Stomach (tissue), 19 donors: ENCODE measurements at places on chromosomes 5 and 9.

- DNase-seq: no peak
These were observed 271.9 kb upstream of the TMEM161B start for GRCh38 chr5:88540471-88541115.

DNA sequence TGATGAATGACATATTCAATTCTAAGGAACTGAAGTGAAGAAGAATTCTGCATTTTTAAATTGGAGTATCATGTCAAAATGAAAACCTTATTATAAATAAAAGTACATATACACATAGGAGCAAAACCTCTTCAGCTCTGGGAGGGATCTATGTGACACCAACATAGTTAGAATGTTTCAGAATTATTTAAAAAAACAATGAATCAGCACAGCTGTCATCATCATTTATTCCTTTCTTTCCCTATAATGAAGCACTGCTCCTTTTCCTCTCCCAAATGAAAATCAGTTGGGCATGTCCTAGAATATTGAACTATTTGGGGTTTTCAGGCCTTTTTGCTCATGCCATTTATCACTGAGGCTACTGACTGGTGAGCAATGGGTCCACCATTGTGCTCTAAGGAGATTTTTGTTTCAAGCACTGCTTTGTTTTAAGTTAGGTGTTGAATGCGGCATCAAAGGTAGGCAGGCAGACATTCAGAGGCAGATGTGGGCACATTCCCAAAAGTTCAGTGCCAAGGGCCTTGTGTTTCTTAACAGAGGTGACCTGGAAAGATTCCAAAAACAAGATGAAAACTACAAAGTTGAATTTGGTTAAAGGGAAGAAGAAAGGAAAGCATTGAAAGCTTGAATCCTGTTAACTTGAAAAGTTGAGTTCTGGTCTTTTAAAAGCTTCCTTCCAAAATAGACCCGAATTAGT lies 126.4 kb upstream of the ADAMTSL1 start:
- peak; percentile 16 for DNase-seq

- no peak for DNase-seq
These were observed 19.5 kb downstream of the MYMK start for GRCh38 chr9:133505186-133505830.

GRCh38 chr5:135913713-135914626 lies 18.3 kb upstream of the IL9 start:
- no peak for DNase-seq

DNA sequence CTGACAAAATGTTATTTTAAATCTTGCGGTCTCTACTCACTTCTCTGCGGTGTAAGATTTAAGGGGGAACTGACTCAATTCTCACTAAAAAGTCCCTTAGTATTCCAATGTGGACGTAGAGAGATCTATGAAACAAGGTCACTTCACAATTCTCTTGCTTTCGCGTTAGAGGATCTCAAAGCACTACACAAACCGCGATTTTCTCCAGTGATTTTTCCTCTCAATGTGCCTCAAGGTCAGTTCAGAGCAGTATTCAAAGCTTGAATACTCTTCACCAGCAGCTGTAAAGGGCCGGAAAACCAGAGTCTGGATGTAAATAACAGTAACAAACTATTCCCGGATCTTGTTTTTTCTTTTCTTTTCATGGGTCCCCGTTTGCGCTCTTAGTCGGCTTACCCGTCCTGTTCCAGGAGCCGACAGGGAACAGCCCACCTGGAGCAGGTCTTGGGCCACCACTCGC lies 128.2 kb downstream of the TMEM161B start:
- no peak for DNase-seq

- no peak for DNase-seq
These were observed 22.4 kb downstream of the FNBP1 start for GRCh38 chr9:130020618-130021017.

DNA sequence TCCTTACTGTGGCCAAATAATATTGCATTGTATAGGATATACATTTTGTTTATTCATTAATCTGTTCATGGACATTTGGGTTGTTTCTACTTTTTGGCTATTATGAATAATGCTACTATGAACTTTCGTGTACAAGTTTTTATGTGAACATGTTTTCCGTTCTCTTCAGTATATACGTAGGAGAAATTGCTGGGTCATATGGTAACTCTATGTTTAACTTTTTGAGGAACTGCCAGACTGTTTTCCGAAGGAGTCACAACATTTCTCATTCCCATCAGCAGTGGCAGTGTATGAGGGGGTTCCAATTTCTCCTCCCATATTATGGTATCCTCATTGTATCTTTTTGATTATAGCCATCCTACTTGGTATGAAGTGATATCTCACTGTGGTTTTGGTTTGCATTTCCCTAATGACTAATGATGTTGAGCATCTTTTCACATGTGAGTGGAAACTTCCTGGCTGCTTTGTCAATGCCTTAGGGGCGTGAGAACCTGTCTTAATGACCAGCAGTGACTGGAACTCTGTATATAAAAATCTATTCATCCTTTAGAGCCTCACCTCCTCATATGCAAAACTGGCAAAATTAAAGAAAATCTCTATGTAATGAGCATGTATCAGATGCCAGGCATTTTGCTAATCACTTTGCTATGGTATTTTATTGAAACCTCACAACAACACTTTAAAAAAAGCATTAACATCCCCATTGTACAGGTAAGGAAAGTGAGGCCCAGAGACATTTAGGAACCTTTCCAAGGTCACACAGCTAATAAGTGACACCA lies 47.8 kb upstream of the TGFBR1 start:
- DNase-seq: no peak

DNA sequence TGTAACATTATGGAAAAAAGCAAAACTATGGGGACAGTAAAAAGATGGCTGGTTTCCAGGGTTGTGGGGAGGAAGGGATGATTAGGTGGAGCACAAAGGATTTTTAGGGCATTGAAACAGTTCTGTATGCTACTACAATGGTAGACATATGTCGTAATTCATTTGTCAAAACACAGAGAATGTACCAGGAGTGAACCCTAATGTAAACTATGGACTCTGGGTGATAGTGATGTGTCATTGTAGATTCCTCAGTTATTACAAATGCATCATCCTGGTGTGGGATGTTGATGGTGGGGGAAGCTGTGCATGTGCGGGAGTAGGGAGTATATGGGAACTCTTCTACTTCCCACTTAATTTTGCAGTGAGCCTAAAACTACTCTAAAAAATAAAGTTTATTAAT lies 135.0 kb upstream of the GABRP start:
- DNase-seq: no peak

GRCh38 chr5:90632791-90633190 lies 74.2 kb downstream of the ADGRV1 start:
- no peak for DNase-seq

GRCh38 chr5:180289433-180289832 lies 2.5 kb downstream of the MAPK9 start:
- peak; percentile 76 for DNase-seq

- DNase-seq: no peak
These were observed 2.2 kb downstream of the SPIN1 start for GRCh38 chr9:88390371-88390990.

GRCh38 chr5:45847877-45848276 lies 151.7 kb upstream of the HCN1 start:
- no peak for DNase-seq

- DNase-seq: no peak
These were observed 41.9 kb downstream of the SYK start for GRCh38 chr9:90843525-90843924.

GRCh38 chr5:152688561-152689249 lies 283.6 kb upstream of the NMUR2 start:
- peak; percentile 32 for DNase-seq

- no peak for DNase-seq
These were observed 31.7 kb downstream of the ITK start for GRCh38 chr5:157212307-157212706.

- no peak for DNase-seq
These were observed 7.0 kb downstream of the HNRNPAB start for GRCh38 chr5:178211095-178212048.

- no peak for DNase-seq
These were observed 553.7 kb downstream of the EBF1 start for GRCh38 chr5:158545949-158546530.

DNA sequence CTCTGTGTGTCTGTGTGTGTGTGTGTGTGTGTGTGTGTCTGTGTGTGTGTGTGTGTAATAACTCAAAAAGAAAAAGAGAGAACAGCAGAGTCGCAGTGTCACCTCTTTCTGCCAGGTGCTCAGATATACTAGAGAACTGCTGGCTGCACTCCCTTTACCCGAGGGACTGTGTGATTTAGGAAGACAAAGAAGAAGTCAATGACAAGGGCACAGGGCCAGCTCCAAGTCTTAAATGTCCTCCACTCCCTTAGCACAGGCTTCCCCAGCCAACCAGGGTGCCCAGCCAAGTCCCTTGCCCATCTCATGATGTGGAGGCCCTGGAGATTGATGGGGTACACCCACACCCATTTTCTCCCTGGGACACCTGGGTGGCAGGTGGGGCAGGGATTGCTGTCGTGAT lies 8.7 kb downstream of the CCNJL start:
- no peak for DNase-seq

GRCh38 chr5:36602704-36603321 lies 3.6 kb upstream of the SLC1A3 start:
- no peak for DNase-seq

GRCh38 chr5:41871852-41872251 lies 1.6 kb upstream of the OXCT1 start:
- DNase-seq: peak; percentile 23

DNA sequence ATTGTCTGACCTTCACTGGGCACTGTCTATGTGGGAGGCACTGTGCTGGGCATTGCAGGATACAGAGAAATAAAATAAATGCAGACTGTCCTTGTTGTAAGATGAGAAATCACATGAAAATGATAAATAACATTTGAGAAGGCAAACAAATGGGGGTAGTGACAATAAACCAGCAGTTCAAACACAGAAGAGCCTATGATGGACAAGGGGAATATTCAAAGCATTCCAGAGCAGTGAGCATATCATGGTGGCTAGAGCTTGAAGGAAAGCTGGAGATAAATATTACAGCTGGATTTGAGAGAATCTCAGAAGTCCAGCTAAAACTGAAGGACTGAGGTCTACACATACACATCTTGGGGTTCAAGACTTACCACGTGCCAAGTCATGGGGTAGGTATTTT lies 209.9 kb downstream of the ASTN2 start:
- no peak for DNase-seq

DNA sequence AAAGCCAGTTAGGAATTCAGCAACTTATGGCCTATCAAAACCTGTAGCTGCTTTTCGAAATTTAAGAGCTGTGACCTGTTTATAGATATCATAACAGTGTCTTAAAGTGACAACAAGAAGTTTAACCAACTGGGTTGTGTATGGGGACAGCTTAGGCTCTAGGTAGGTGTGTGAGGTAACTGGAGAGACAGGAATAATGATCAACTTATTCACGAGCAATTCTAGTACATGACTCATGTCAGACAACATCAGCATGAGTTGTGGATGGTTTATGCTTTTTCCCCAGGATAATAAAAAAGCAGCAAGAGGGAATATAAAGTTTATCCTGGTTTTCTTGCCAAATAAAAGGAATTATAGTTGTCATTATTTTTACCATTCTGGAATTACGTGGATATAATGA lies 88.6 kb downstream of the GDNF start:
- no peak for DNase-seq

DNA sequence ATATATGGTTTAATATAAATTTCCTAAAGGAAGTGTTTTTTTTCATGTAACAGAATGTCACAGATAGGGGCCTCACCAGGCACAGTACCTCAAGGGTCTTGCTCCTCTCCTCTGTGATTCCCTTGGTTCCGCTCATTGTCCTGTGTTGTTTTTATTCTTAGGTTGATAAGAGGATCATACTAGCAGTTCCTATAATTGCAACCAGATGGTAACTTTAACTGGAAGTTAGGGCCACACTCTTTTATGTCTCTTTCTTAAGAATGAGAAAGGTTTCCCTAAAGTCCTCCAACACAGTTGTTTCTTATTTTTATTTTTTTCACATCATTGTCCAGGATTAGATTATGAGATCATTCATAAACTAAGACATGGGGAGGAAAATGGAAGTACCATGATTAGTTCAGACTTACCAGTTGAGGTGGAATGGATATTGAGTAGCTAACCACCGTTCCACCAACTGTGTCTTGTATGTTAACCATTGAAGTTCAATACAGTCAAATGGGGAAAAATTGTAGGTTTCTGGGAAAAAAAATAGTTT lies 41.1 kb downstream of the FAM174A start:
- no peak for DNase-seq

DNA sequence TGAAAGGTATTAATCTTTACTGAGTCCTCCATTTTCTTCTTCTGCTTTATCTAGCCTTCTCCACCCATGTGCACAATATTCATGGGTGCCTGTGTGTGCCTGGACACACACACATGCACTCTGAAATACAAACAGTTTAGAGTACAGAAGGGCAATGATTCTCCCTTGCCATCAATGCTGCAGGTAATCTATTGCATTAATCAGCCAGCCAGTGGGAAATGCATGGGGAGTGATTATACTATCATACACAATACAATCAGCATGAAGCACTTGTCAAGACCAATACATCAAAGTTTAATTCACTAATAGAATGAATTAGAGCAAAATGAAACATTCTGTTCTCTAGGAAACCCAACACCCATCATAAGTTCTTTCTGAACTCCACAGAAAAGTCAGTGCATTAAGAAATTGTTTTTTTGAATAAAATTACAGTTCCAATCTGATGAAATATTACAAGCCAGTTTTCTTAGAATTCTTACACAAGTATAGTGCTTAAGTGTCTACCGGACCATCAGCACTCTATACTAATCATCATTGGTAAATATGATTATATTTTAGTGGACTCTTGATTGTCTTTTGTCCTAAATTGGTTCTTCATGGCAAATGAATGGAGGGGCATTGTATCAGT lies 172.2 kb downstream of the ZSWIM6 start:
- DNase-seq: no peak

GRCh38 chr5:96569770-96570169 lies 92.4 kb upstream of the CAST start:
- DNase-seq: no peak

DNA sequence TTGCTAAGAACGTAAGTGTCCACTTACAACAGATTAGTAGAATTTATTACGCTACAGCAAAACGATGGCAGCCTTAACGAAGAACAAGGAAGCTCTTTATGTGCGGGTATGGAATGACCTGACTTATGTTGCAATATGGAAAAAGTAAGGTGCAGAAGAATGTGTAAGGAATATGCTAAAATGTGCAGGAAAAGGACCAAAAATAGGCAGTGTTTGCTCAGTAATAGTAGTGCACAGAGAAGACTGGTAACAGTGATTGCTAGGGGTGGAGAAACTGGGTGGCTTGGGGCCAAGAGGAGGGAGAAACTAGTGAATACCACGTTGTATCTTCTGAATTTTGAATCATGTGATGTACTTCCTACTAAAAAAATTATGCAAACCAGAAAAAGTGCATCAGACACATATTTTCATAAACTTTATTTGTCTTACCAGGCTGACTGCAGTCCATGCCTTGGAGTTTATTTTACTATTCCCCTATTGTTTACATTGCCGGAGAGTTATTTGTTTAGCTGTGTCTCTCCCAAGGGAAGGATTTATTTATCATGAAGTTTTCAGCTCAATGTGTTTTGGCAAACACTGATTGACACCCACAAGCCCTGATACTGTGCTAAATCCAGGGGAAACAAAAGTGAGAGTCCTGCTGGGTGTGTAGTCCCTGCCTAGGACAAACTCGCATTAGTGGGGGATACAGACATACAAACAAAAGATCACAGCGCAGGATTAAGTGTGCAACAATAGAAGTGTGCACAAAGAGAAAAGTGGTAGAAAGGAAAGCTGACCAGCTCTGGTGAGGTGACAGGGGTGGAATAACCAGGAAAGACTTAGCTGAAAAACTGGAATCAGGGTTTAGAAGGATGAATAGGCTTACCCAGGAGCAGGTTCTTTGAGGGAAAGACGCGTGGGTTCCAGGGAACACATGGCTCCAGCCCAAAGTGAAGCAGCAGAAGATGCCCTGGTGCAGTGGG lies 34.0 kb upstream of the ZNF484 start:
- peak; percentile 49 for DNase-seq
